ENCODE measurements at places on chromosomes 5 and 9. TPM values are rescaled to one million over a fixed set of nuclear protein-coding genes. Genes with fewer than 3 reads are reported as not detected.
A peak's percentile ranks its signal among the peaks of the same experiment; 100 is the strongest.

The SMC5 gene
- polyA plus RNA-seq: 21.6 TPM

The S100Z gene
- polyA plus RNA-seq: not detected

The KIF4B gene
- 0.01 TPM for polyA plus RNA-seq

- DNase-seq: no peak
Observed at GRCh38 chr5:91538179-91538578, 155.1 kb upstream of the ARRDC3 start.

DNA sequence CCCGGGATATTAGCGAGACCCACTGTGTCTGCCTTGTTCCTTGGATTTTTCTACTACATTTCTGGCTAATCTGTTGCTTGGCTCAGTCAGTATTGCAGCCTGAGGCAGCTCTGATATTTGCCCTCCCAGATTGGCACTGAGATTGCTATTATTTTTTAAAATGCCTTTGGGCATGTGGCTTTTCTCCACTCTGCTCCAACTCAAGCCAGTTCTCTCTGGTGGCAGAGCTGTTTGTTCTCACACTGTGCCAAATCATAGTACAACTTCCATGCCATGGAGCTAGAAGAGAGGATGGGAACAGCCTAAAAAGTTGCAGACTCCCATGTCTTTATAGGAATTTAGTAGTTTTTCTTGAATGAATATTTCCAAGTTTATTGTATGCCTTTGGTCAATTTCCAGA, 155.9 kb upstream of the ATP10B start:
- DNase-seq: no peak

DNA sequence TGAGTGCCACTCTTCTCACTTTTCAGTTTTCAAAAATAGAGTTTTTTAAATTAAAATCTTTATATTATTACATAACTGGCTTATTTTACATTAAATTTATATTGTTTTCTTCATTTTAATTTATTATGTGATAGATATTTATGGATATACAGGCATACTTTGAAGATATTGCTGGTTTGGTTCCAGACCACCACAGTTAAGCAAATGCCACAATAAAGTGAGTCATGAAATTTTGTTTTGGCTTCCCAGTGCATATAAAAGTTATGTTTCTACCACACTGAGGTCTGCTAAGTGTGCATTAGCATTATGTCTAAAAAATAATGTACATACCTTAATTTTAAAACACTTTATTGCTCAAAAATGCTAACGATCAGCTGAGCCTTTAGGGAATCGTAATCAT, 47.4 kb downstream of the NDUFS4 start:
- DNase-seq: peak; percentile 69

DNA sequence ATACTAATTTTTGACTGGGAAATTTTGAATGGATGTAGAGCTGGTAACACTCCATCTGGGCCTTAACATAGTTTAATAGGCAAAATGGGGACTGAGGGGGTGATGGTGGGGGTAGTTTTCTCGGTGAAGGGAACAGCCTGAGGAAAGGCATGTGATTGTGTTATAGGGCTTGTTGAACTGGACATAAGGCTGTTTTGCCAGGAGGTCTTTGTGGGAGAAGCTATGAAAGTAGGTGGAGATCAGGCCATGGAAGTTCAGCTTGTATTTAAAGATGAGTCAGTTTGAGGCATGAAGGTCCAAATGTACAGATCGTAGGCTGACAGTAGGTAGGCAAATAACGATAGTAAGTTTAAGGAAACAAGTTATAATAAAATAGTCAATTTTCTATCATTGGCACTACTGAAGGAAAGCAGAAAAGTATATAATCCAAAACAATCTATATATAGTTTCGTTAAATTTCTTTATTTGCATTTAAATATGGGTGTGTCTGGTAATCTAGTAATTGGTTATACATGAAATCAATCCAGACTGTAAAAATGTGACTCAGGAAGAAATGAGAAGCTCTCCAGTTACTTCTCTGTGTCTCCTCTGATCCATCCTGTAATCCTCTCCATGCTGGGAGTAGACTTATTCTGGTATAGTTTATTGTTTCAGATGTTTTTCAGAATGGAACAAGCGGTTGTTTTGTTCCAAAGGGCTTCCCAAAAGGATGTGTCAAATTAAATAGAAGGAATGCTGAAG, 2.8 kb downstream of the CSNK1G3 start:
- no peak for DNase-seq

- DNase-seq: no peak
Observed at GRCh38 chr5:167304834-167305469, 986.5 kb upstream of the WWC1 start.

DNA sequence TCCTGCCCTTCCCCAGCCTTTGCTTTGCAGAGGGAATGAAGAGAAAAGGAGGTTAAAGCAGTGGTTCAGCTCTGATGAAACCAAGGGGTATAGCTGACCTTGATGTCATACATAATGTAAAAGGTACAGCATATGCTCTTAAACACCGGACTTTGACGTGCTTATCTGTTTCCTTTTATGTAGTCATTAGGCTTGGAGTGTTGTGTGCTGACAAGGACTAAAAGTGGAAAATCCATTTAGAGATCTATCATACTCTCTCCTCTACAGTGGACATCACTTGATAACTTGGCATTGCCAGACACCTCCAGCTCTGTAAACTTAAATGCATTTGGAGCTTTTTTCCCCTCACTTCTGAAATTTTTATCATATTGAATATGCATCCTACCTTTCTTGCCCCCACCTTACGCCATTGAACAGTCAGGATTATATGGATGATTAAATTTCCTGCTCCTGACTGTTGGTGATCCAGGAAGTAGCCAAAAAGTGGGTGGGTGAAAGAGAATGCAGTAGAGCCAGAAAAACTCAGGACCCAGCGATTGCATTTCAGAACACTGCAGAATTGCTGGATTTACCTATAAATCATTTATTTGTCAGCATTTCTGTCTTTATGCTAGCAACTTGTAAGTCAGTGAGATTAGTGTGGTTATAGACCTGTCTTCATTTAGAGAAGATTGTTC, 4.1 kb downstream of the TNFAIP8 start:
- DNase-seq: no peak

- DNase-seq: peak; percentile 91
Observed at GRCh38 chr9:99419070-99419469, 197.0 kb downstream of the SEC61B start.

DNA sequence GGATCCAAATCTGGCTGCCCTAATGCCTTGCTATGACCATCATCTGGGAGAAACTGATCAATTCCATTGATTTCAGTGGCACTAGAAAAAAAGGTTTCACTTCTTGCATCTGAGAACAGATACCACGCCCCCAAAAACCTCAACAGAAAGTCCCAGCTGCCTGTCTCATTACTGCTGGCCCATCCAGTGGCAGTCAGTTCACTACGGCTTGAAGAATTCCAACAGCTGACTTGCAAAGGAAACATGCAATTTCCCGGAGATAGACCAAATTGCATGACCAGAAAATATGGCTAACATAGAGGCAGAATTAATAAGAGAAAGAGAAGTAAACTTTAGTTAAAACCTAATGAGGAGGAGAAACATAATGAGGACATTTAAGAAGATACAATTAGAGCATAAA, 48.6 kb downstream of the UGCG start:
- DNase-seq: peak; percentile 70

Measured in fibroblast of lung (primary cell).